ENCODE measurements at places on chromosomes 4 and X.
A peak's percentile ranks its signal among the peaks of the same experiment; 100 is the strongest.

DNA sequence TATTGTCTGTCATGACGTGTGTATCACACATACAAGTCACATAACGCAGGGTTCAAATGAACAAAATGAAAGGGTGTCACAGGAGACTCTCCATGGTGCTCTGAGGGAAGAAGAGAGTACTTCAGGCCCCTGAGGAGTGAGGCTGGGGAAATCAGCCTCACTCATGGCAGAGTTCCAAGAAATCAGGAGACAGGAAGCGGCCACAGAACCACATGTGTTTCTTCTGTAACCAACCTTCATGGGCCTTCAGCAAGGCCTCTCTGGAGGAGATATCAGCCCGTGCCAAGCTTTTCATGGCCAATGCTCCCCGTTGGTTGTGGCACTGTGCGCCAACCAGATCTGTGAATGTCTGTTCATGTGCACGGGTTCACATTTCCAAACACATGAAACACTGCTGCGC, 76.0 kb downstream of the NAT8L start:
- peak; percentile 21 for DNase-seq

GRCh38 chr4:42655921-42656678, 805 bp downstream of the ATP8A1 start:
- peak; percentile 41 for DNase-seq

DNA sequence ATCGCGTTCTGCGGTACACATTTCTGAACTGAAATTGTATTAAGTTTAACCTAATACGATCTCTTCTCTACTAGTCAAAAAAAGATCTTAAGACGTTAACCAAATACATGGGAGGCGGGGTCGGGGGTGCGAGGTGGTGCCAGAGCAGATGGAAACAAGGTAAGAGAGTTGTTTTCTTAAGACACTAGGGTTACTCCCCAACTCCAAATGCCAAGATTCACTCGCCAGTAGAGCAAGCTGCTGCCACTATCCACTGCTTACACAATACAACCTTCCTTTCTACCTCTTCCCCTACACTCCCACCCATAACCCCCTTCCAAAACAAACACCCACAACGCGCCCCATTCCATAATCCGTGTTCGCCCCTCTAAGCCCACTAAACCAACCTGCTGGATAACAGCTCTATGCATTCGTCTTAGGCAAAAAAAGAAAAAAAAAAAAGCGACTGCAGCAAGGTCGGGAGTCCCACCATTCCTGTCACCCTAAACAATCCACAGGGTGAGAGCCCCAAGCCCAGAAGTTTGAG, 1.3 kb downstream of the LCORL start:
- peak; percentile 8 for DNase-seq

DNA sequence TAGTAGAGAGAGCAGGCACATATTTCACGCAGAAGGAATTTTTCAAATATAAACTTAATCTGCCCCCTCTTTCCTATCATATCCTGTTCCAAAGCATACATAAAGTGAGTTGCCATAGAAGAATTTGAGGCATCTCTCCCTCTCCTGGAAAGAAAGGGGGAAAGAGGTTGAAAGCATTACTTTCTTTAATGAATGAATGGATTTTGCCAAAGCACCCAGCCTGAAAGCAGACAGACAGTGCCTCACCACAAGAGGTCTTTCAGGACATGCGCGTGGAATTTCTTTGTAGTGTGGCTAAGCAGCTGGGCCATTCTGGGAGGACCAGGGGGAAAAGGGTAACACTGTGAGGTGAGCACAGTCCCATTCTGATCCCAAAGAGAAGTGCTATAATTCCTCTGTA, 651.4 kb downstream of the IQCM start:
- no peak for DNase-seq

- no peak for DNase-seq
These were observed 32.1 kb upstream of the SLC16A2 start for GRCh38 chrX:74389016-74389722.

DNA sequence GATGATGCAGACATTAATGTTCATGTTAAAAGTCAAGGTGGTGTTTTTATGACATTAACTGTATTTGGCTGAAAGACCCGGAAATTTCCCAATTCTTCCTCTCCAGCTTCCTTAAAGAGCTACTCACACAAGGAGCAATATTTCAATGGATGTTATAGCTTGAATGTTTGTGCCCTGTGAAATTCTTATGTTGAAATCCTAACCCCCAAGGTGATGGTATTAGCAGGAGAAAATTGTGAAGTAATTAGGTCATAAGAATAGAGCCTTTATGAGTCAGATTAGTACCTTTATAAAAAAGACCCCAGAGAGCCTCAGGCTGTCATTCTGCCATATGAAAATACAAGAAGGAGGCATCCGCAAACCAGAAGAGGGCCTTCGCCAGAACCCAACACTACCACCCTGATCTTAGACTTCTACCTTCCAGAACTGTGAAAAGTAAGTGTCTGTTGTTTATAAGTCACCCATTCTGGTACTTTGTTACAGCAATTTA, 3.6 kb downstream of the TLR1 start:
- DNase-seq: no peak

DNA sequence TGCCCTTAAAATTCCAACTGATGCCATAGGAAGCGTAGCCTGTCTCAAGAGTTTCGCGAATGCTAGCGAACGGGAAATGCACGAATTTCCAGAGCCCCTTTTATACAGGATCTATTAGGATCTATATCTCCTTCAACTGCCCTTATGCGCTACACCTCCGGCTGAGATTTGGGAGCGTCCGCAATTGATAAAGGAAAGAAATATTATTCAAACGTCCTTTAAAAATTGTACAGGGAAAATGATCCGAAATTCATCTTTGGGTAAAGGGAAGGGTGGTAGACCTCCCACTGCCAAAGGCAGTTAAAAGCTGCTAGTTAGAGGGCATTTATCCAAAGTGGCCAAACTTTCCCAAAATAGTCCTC, 609 bp downstream of the NR3C2 start:
- DNase-seq: no peak

DNA sequence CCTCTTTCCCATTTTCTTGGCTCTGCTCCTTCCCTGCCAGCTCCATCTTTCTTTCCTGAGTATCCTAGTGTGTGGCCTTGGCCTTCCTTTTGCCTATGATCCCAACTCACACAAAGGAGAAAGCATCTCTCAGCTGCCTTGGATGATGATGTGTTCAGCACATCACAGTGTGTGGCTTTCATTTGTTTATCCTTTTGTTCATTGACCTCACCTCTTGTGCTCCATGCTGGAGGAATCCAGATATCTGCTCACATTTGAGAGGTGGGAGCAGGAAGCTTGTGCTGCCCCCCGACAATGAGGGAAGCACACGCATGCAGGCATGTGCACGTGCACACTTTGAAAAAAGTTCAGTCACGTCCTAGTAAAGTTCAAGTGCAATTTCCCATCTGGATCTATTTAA, 131.0 kb downstream of the SMIM20 start:
- no peak for DNase-seq

GRCh38 chr4:7691982-7692381, 247.7 kb downstream of the AFAP1 start:
- DNase-seq: no peak

- DNase-seq: peak; percentile 38
These were observed 14.3 kb downstream of the GPRIN3 start for GRCh38 chr4:89293299-89293698.

- peak; percentile 29 for DNase-seq
These were observed 162.4 kb upstream of the GPRIN3 start for GRCh38 chr4:89469930-89470375.

DNA sequence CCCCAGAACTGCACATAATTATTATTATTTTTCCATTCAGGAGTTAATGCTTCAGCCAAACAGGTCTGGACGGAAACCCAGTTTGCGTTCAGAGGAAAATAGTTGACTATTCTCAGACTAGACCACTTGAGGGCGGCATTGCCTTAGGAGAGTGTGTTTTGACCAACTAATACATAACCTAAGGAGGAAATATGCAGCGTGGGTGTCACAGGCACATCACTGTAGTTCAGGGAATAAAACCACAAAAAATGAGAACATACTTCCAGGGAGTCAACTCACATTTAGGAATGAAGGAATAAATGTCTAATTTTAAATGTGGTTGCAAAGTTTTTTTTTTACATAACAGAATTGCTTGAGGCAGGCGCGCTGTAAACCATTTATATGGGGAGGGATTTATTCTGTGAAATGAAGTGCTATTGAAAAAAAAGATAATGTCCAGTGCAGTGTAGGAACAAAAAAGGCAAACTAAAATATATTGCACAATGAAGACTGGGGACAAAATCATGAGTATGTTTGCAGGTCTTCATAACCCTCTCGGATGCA, 93.3 kb downstream of the SYNPO2 start:
- DNase-seq: peak; percentile 65

GRCh38 chr4:13988353-13989305, 361.1 kb upstream of the BOD1L1 start:
- no peak for DNase-seq

GRCh38 chr4:185394568-185395237, 1.0 kb downstream of the LRP2BP start:
- peak; percentile 11 for DNase-seq

DNA sequence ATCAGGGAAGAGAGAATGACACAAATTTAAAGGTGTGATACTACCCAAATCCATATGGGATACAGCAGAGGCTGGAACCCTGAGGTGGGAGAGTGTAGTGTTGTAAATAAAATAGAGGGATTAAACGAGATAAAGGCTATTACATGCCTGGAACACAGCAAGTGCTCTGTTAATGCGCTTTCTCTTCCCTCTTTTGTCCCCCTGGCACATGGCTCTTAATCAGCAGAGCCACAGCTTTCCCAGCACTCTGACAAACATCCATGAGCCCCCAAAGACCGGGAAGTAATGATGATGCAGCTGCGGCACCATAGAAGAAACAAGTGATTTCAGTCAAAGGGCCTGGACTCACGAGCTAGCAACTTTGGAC, 85.9 kb downstream of the RASL11B start:
- no peak for DNase-seq

DNA sequence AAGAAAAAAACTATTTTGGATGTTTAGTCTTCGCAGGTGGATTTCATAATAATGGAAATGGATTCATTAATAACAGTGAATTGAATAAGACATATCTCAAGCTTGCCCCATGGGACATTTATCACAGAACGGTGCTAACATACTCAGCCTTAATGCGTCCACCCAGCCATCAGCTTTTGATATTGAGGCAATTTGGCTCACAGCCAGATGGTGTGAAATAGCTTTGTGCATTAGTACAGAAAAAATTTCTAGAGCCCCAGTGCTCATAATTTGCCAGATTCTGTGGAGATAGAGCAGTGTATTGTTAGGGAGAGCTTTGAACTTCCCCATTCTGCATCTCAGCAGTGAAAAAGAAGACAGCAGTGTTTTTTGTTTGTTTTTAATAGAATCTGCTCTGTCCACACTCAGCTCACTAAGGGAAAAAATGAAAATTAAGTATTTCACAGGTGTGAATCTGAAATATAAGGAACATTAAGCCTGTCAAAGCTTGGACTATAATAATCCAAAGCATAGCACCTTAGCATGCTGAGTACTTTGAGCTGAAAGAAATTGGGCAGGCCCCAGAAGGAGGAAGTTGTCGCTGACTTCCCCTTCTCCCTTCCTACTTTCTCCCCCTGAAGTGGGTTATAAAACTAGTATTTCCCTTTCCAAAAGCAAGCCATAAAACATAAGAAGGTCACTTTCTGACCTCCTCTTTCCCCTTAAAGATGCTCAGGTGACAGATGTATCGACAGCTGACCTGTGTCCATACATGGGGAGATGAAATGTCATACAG, 295.8 kb downstream of the MAGEB5 start:
- no peak for DNase-seq

- no peak for DNase-seq
These were observed 248.0 kb downstream of the TRIML1 start for GRCh38 chr4:188387179-188387791.

DNA sequence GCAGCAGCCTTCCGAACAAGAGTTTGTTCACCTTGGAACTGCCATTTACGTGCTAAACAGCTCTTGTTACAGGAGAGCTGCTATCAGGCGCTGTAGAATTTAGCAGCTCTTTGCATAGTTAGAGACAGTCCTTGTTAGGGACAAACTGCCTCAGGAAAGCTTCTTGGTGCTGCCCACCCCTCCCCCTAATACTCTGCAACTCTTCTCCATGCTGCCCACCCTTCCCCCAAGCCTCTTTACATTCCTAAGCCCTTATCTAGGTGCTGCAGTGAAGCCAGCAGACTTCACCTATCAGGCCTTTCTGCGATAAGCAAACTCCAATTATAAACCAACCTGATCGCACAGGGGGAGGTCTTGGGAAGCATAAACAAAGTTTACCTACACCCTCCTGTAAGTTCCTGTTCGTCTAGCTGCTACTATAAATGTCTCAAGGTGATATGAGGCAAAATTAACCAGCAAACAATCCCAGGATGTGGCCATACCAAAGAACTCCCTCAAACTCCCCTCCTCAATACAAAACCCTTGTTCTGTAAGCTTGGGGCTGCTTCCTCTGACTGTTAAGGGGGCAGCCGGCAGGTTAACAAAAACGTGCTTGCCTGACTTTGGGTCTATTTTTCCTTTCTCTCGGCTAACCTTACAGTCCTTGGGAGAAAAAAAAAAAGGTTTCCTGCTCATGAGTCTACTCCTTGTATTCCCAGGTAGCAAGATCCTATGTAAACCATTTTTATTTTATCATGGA, 74.0 kb upstream of the GC start:
- no peak for DNase-seq

DNA sequence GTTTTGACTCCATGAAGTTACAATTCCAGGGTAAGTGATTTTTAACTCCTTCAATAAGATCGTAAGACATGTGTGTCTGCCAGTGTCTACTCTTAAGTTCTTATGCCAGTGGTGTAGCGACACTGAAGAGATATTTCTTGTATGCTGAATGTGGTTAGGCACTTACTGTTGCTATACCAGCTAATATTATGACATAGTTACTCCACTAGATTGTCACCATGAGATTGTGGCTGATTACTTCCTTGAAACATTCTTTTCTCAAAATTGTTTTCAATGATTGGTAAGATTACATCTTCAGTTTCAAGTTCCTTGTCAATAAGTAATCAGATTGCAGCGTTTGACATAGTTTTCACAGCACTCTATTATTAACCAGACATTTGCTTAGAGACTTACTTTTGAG, 60.6 kb upstream of the PAGE5 start:
- DNase-seq: peak; percentile 40

GRCh38 chrX:29066516-29066915, 479.3 kb downstream of the IL1RAPL1 start:
- no peak for DNase-seq

DNA sequence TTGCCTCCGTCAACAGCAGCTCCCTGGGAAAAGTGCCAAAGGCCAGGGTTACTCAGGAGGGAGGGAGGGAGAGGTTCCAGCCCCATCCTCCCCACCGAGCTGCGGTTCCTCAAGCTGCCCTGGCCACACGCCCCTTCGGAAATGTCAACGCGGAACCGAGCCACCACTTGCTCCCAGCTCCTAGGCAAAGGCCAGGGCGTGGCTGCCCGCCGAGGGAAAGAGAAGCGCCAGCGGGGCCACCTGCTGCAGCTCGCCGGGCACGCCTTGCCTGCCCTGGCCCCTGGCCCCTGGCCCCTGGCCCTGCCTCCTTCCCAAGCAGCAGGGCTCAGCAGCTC, 15.3 kb downstream of the SLC6A8 start:
- DNase-seq: no peak

- DNase-seq: no peak
These were observed 51.9 kb downstream of the MAOA start for GRCh38 chrX:43707812-43708548.

- no peak for DNase-seq
These were observed 166.1 kb downstream of the STK32B start for GRCh38 chr4:5217421-5217820.

GRCh38 chr4:176792326-176793059, at the start of gene VEGFC:
VEGFC (minus strand) TSS chr4:176792922; CDS start chr4:176792311, 611 bp downstream.
- no peak for DNase-seq
